Left ventricle myocardium inferior (tissue), 1 donor: ENCODE measurements at places on chromosomes 13 and 19. TPM values are rescaled to one million over a fixed set of nuclear protein-coding genes. Genes with fewer than 3 reads are reported as not detected.

GSX1 gene
- total RNA-seq, result not detected

ANGPTL4 gene
- total RNA-seq, result 8.4 TPM

ZNF320 gene
- 11.1 TPM for total RNA-seq

NXNL1 gene
- total RNA-seq, result 0.33 TPM

NKPD1 gene
- 0.05 TPM for total RNA-seq

PINLYP gene
- 1.0 TPM for total RNA-seq

CEACAM8 gene
- not detected for total RNA-seq

PTPRS gene
- 40.0 TPM for total RNA-seq

FCGBP gene
- total RNA-seq, result 4.1 TPM

CARM1 gene
- total RNA-seq, result 27.2 TPM

GAPDHS gene
- total RNA-seq, result not detected

CAPS gene
- total RNA-seq, result 6.1 TPM

ELAVL3 gene
- 0.66 TPM for total RNA-seq

CCDC70 gene
- not detected for total RNA-seq

HIF3A gene
- 87.7 TPM for total RNA-seq

MRPS12 gene
- 67.6 TPM for total RNA-seq

TRAPPC6A gene
- total RNA-seq, result 15.8 TPM

GPC6 gene
- 1.8 TPM for total RNA-seq

KLK10 gene
- total RNA-seq, result not detected
